ENCODE measurements at places on chromosomes 13 and 19. TPM values are rescaled to one million over a fixed set of nuclear protein-coding genes. Genes with fewer than 3 reads are reported as not detected.
A peak's percentile ranks its signal among the peaks of the same experiment; 100 is the strongest.

DNA sequence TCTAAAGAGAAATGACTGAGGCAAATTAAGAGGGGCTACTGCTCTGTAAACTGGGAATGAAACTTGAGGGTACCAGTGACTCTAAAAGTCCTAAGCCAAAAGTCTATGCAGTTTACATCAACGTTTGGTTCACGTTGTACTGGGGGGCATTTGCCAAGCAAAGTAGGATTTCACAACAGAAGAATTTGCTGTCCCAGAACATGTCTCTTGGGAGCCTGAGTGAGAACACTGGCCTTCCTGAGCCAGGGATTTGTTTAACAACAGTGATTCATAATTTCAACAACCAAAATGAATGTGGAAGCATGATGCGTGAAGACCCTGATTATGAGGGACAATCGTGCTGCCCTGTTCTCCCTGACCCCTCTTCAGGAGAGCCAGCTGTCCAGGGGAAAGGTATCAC, 178.0 kb downstream of the OXGR1 start:
- H3K27me3 ChIP-seq, result no peaks in the 10 kb centered on the region
- H3K27ac ChIP-seq, result no peak overlapping the region
- DNase-seq, result no peak
- H3K36me3 ChIP-seq, result no peaks in the 10 kb centered on the region
- H3K4me1 ChIP-seq, result no peaks in the 10 kb centered on the region

DNA sequence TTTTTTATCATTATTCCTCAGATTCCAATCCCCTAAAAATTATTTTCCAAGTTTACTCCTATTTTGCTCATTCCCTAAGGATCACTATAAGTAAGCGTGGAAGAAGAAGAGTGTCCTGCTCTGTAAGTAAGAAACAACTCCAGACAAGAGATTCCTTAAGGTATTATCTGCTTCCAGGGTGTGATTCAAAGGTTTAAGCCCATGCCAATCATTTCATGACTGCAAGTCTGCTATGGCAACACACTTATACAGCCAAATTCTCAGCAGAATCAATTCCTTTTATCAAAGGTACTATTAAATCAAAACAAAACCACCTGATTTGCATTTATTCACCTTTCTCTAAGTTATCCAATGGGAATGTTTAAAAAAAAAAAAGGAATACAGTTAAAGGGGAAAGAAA, 43.7 kb downstream of the FOXO1 start:
- no peaks in the 10 kb centered on the region for H3K27me3 ChIP-seq
- H3K36me3 ChIP-seq, result no peaks in the 10 kb centered on the region
- no peak overlapping the region for H3K4me3 ChIP-seq
- H3K27ac ChIP-seq, result no peak overlapping the region

DNA sequence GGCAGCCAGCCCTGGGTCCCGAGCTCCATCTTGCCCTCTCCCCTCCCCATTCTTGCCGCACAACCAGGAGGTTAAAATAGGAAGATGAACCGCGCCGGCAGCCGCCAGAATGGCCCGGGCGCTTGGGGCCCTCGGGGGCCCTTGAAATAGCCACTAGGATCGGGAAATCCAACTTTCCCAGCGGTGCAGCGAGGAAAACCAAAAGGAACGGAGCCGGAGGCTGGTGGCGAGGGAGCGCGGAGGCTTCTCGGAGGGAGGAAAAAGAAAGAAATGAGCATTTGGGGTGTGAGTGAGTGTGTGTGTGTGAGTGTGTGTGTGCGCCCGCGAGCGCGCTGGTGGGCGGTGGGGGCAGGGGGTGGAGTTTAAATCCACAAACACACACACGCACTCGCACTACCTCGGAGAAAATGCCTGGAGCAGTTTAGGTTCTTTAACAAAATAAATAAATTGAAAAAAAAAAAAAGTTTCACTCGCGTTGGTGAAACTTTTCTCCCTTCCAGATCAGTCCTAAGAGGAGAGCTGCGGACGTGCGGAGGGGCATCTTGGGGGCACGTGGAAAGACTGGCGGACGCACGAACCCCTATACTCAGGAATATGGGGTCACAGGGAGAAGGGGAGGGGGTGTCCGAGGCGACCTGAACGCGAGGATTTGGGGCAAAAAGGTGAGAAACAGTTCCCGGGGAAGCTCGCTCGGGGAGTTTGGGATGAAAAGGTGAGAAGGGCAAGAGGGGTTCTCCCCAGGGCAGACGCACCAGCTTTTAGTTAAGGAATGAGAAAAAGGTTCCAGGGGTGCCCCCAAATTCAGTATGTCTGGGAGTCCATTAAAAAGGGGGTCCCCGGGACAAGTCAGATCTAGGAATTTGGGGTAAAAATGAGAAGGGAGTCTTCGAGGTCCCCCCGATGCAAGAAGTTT, 1.3 kb downstream of the RFX2 start:
- H3K4me1 ChIP-seq, result peaks cover 16% of the 10 kb centered on the region
- no peaks in the 10 kb centered on the region for H3K36me3 ChIP-seq
- peak; percentile 66 for DNase-seq
- no peaks in the 10 kb centered on the region for H3K27me3 ChIP-seq
- peak overlapping the region; percentile 77 for H3K4me3 ChIP-seq
- H3K27ac ChIP-seq, result peak overlapping the region; percentile 84

DNA sequence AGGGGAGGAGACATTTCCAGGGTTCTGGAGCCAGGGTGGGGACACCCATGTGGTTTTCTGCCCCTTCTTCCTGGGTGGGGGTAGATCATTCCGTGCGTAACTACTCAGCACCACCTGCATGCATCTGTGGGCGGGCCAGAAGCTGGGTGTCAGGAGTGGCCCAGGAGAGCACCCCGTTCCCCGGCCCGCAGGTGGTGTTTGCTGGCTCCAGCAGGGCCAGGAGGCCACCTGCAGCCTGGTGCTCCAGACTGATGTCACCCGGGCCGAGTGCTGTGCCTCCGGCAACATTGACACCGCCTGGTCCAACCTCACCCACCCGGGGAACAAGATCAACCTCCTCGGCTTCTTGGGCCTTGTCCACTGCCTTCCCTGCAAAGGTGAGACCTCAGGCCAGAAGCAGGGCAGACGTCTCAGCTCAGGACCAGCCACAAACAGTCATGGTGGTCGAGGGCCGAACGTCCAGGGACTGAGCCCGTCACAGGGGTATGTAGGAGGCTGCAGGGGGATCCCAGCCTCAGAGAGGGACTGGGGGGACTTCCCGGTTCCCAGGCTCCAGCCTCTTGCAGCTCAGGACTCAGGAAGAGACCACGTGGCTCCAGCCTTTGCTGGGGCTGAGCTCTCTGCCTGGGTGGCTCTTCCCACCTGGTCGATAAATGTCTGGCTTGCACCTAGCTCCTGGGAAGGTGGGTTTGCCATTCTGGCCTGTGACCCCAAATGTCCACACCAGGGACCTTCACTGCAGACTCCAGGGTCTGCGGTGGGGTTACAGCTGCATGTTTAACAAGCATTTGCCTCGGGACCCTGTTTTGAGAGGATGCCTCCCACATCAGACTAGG, 1.6 kb downstream of the FSTL3 start:
- peak overlapping the region; percentile 94 for H3K27ac ChIP-seq
- H3K27me3 ChIP-seq, result peaks cover 34% of the 10 kb centered on the region
- H3K36me3 ChIP-seq, result no peaks in the 10 kb centered on the region

- peak; percentile 58 for DNase-seq
- H3K36me3 ChIP-seq, result no peaks in the 10 kb centered on the region
- peak overlapping the region; percentile 99 for H3K4me3 ChIP-seq
- H3K27me3 ChIP-seq, result no peaks in the 10 kb centered on the region
- H3K27ac ChIP-seq, result peak overlapping the region; percentile 93
Observed at GRCh38 chr19:1651568-1652291, 685 bp downstream of the TCF3 start.

DNA sequence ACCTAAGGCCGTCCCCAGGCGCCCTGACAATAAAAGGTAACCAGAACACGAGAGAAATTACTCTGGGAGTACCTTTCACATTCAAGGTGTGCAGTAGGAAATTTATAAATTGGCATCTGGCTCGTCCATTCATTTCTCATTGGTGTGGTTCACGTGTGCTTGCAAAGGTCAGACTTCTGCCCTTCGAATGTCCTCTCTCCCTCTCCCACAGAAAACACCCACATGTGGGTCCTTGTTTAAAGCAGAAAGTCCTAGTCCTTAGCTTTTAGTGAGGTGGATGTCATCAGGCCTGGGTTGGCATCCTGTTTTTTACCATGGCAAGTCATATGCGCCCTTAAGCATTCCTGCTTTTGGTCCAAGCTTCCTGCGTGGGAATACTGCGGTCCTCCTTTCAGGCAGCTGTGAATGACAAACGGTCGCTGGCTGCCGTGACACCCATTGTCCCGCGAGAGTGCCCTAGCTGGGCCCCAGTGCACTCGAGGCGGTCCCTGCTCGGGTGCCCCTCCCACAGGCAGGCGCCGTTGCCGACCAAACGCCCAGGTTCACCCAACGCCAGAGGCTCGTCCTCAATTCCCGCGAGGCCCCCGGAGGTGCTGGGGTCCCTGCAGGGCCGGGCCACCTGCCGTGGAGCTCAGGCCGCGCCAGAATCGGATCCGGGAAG, at the start of gene NUDT19:
Gene NUDT19, plus strand, starts transcription at position 531 of the 661 bp plus-strand sequence. CDS start 140 bp downstream, outside the sequence.
- no peaks in the 10 kb centered on the region for H3K36me3 ChIP-seq
- peak; percentile 90 for DNase-seq
- peak within 1 kb of the TSS; percentile 62 for H3K4me3 ChIP-seq

- H3K27ac ChIP-seq, result no peak overlapping the region
- no peaks in the 10 kb centered on the region for H3K4me1 ChIP-seq
- H3K27me3 ChIP-seq, result no peaks in the 10 kb centered on the region
- no peak for DNase-seq
- H3K4me3 ChIP-seq, result no peak overlapping the region
- no peaks in the 10 kb centered on the region for H3K36me3 ChIP-seq
Observed at GRCh38 chr19:14654786-14655560, 19.7 kb downstream of the ADGRE3 start.

GRCh38 chr13:111129465-111130115, 14.5 kb downstream of the ARHGEF7 start:
- no peak for DNase-seq
- no peaks in the 10 kb centered on the region for H3K36me3 ChIP-seq
- H3K27ac ChIP-seq, result no peak overlapping the region
- no peaks in the 10 kb centered on the region for H3K4me1 ChIP-seq

- H3K4me1 ChIP-seq, result no peaks in the 10 kb centered on the region
- H3K27ac ChIP-seq, result no peak overlapping the region
- no peaks in the 10 kb centered on the region for H3K36me3 ChIP-seq
- no peaks in the 10 kb centered on the region for H3K27me3 ChIP-seq
Observed at GRCh38 chr13:110653851-110654250, 38.5 kb downstream of the NAXD start.

DNA sequence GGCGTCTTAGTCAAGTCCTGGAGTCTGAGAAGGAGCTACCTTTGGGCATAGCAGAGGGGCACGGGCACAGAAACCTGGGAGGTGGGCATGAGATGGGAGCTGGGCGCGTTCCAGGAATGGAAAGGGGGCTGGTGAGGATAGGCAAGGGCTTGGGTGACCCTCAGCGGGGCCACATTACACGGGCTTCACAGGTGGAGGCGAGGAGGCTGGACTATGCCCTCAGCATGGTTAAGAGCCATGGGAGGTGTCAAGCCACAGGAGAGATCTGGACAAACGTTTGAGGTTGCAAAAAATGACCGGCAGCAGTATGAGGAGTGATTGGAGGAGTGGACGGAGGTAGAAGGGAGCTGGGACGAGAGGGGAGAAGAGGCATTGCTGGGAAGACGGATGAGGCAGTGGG, 21.5 kb downstream of the NECTIN2 start:
- H3K27ac ChIP-seq, result no peak overlapping the region
- peaks cover 9% of the 10 kb centered on the region for H3K36me3 ChIP-seq
- no peak for DNase-seq
- no peaks in the 10 kb centered on the region for H3K4me1 ChIP-seq

GRCh38 chr13:75757336-75757735, 121.2 kb downstream of the LMO7 start:
- no peaks in the 10 kb centered on the region for H3K27me3 ChIP-seq
- H3K4me1 ChIP-seq, result peaks cover 18% of the 10 kb centered on the region
- H3K4me3 ChIP-seq, result no peak overlapping the region
- H3K27ac ChIP-seq, result no peak overlapping the region

The UBL5 gene
- 61.0 TPM for total RNA-seq

The ZNF442 gene
- total RNA-seq, result 0.96 TPM

The PPFIA3 gene
- 106 TPM for total RNA-seq

The SIGLEC7 gene
- not detected for total RNA-seq

The IGFL3 gene
- not detected for total RNA-seq

The ZNF575 gene
- total RNA-seq, result 1.8 TPM

The SIGLEC14 gene
- 6.0 TPM for total RNA-seq

Measured in transverse colon (tissue), 4 donors.